ENCODE measurements at places on chromosomes 5 and 9.

DNA sequence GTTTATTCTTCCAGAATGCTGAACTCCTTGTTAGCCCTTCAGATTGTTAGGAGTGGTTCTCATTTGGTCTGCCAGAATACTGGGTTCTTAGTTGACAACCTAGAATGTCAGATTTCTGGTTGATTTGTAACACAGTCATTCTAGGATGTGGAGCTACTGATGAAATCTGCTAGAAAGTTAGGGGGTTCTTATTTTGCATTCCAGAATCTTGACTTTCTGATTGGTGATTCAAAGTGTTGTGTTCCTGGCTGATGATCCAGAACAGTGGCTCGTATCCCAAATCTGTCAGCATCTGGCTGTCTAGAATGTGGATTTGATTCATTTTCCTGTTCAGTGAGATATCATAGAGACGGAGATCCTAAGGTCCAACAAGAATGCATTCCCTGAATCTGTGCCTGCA, 21.9 kb downstream of the PTGS1 start:
- no peak for DNase-seq

DNA sequence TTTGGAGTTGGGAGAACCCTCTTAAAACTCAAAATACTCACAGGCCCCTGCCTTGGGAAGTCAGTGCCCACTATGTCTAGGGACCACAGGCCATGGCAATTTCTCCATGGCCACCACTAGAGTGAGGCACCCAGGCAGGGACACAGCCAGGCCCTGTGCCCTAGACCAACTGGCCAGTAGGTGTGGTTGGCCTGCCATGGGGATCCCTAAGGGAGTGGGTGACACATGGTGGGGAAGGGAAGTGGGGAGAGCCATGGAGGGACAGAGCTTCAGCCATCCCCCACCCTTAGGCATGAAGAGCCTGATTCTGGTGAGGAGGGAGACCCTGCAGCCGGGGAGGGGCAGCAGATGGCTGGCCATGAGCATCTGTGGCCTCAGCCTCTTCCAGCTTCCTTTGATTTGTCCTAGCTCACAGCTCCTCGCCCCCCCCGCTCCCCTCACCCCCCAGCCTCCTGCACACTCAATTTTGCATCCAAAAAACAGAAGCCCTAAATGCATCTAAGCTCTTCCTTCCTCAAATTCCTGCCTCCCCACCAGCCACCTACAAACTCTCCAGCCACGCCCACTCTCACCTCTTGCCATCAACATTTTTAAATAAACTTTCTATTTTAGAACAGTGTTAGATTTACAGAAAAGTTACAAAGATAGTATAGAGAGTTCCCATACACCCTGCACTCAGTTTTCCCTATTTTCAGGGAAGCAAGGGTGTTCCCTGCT, 1.6 kb upstream of the DBN1 start:
- no peak for DNase-seq

DNA sequence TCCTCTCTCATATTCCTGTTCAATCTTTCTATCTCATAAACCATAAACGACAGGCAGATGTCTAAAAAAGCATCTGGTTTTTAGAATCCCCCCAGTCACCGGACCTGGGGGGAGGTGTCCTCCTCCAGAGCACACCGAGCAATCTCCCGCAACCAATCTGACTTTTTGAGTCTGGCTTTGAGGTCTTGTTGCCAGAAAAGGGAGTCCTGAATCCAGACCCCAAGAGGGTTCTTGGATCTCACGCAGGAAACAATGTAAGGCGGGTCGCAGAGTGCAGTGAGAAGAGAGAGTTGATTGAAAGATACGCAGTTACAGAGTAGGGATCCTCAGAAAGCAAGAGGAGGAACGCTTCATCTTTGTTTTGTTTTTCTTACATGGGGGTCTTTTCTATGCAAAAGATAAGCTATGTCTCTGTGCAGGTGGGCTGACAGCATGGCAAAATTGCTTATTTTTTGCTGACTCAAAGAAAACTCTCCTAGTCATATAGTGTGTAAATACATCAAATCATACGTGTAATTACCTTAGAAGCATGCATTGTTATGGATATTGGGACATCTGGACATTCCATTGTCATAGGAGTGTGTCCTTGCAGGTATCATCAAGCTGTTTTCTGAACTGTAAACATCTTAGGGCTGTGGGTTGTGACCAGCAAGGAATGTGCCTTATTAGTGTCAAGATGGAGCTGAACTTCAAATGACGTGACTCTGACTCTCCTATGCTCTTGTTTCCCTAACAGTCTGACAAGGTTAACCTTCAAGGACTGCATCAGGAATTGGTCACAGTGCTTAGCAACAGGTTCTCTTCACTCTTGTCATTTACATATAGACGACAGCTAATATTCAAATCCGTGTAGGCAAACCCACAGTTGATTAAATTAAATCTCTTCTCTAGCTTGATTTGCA, 159.3 kb upstream of the DAPK1 start:
- no peak for DNase-seq

- DNase-seq, result no peak
These were observed 147.8 kb downstream of the MLLT3 start for GRCh38 chr9:20474496-20474895.

DNA sequence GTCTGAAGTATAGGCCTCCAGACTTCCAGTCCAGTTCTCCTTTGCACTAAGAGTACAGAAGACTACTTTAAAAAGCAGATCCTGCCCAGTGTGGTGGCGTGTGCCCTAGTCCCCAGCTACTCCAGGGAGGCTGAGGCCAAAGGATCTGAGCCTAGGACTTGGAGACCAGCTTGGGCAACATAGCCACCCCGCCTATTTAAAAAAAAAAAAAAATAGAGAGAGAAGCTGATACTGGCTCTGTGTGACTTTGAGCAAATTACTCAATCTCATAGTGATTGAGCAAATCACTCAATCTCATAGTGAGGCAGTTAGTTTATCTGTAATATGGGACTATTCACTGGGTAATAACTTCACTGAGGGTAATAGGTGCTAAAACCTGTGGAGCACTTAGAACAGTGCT, 43.6 kb upstream of the KDM4C start:
- no peak for DNase-seq

DNA sequence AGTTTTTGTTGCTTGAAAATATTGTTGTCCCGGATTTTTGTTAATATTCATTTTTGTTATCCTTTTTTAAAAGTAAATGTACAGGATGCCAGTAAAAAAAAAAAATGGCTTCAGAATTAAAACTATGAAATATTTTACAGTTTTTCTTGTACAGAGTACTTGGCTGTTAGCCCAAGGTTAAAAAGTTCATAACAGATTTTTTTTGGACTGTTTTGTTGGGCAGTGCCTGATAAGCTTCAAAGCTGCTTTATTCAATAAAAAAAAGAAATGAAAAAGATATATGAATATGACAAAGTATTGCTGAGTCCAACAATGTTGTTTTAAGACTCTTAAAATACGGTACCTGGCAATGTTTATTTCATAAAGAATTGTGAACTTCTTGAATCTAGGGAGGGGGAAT, 82.9 kb downstream of the PIK3R1 start:
- DNase-seq, result no peak

GRCh38 chr5:168481330-168481788, 4.9 kb upstream of the RARS1 start:
- no peak for DNase-seq

DNA sequence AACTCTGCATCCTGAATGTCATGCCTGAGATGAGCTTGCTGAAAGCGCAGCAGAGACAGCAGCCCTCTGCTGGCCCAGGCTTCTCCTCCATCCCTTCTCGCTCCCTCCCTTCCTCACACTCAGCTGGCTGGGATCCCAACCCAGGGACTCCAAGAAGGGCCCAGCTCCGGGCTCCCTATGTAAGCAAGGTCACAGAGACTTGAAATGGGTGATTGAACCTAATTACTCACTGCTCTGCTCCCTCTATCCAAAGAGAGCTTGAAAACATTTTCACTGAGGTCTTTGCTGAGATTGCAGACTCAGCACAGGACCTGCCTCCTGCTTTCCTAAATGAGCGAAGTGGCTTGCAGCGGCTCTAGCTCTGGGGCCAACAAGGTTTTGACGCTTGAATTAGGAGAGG, 42.8 kb downstream of the RAPGEF1 start:
- DNase-seq, result no peak

DNA sequence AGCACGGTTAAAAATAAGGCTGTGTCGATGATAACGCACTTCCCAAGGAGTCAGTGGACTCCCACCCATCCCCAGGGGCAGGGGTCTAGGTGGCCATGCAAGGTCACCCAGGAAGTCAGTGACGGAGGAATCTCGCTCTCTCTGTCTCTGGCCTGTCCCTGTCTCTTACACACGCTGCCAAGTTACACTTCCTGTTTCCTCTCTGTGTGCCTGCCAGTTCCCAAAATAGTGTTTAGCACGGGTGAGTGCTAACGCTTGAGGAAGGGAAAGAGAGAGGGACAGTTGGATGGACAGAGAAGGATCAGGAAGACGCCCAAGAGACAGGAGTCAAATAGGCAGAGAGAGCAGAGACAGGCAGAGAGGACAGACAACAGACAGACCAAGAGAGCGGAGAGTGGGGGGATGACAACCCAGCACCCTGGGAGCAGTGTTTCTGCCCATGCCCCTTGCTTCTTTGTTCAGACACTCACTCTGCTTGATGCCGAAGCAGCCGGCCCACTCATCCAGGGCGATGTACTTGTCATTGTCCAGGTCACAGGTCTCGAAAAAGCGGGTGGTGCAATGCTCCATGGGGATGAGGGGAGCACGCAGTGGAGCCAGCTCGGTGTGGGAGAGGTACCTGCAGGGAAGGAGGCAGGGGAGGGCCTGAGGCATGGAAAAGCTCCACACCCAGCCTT, 23.0 kb downstream of the SPARC start:
- DNase-seq, result no peak

GRCh38 chr5:87433945-87434344, 21.2 kb upstream of the CCNH start:
- no peak for DNase-seq

- DNase-seq, result no peak
These were observed 24.4 kb upstream of the ZSWIM6 start for GRCh38 chr5:61307611-61308010.

GRCh38 chr9:130825351-130825651, 9.8 kb upstream of the ABL1 start:
- DNase-seq, result no peak

DNA sequence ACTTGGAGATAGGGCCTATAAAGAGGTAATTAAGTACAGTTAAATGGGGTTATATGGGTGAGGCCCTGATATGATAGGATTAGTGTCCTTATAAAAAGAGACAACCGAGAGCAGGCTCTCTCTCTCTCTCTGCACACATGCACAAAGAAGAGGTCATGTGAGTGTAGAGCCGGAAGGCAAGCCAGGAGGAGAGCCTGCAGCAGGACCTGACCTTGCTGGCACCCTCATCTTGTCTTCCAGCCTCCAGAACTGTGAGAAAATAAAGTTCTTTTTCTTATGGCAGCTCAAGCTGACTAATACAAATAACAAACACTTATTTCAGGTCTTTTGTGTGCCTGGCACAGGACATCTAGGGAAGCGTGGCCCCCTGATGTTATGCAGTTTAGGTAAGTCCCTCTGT, 62.1 kb downstream of the ARHGAP26 start:
- no peak for DNase-seq

DNA sequence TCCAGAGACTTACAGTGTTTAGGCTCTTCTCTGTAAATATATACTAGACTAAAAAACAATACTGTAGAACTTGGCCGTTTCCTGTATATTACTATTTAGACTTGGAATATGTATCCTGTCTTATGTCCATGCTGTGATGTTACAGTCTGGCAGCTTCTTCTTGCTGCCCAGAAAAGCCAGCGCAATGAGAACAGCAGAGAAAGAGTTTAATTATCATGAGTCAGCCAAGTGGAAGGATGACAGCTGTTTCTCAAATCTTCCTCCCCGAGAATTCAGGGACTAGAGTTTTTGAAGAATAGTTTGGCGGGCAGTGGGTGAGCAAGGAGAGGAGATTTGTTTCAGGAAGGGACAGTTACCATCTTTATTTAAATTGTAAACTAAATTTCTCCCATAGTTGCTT, 37.5 kb downstream of the NAA35 start:
- no peak for DNase-seq

DNA sequence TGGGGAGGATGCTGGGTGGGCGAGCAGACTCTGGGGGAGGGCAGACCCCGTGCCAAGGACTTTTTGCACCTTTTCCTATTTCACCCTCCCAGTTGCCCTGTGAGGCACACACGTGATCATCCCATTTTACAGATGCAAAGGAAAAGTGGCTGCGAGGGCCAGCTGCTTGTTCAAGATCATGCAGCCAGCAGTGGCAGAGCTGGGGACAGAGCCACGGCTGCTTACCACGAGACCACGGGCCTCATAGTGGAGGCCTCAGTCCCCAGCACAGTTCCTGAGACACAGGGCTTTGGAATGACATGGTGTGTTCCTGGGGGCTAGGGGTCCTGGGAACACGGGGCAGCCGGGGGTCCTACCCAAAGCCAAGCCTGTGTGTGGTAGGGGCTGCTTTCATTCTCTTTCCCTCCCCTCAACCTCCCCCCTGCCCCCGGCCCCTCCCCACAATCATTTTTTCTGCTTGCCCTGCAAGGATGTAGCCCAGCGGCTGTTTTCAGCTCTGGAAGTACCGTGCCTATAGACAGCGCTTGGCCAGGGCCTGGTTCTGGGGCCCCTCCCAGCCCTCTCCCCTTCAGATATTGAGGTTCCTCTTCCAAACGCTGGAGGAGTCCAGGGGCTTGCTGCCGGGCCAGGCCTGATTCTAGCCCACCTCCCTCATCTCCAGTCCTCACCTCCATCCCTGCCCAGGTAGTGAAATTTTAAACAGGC, 58.5 kb upstream of the IER5L start:
- DNase-seq, result no peak

GRCh38 chr5:73796164-73797131, 170.5 kb downstream of the ARHGEF28 start:
- no peak for DNase-seq

GRCh38 chr5:143737062-143737461, 74.9 kb upstream of the HMHB1 start:
- DNase-seq, result no peak

GRCh38 chr5:168867241-168867640, 288.1 kb upstream of the PANK3 start:
- DNase-seq, result no peak

DNA sequence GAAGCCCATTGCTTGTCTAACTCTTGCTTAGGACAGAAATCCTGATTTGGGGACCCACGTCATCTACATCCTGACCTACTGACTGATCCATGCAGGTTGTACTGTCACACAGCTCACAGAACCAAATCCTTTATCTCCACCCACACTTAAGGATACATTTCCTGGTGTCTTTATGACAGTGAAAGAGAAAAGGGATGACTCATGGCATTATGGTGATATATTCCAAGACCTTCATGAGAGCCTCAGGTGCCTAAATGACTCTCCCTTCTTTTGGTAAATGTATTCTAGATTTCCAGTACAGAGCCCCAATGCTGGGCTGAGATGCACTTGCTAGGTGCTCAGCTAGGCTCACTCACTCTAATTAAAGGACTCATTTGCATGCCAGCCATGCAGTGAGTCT, 26.0 kb upstream of the DMRT2 start:
- DNase-seq, result no peak

GRCh38 chr5:109805472-109805871, 115.7 kb downstream of the MAN2A1 start:
- no peak for DNase-seq

- no peak for DNase-seq
These were observed 126.7 kb upstream of the CDH6 start for GRCh38 chr5:31066655-31067328.

GRCh38 chr9:13728131-13728530, 448.6 kb upstream of the MPDZ start:
- no peak for DNase-seq

- no peak for DNase-seq
These were observed 13.2 kb upstream of the LHX2 start for GRCh38 chr9:123998278-123998925.

Measured in stimulated activated CD4-positive, alpha-beta T cell treated with anti-CD3 and anti-CD28 coated beads, Interleukin-12 subunit alpha, Interleukin-12 subunit beta, amount 100 ng/mL, for 24 hours (primary cell).